Ammon's horn (tissue), 1 donor: ENCODE measurements at places on chromosomes 1 and 21.
A peak's percentile ranks its signal among the peaks of the same experiment; 100 is the strongest.

GRCh38 chr1:222127526-222128152 lies 385.8 kb upstream of the DUSP10 start:
- DNase-seq: no peak

- no peak for DNase-seq
Observed at GRCh38 chr1:168362991-168363390, 82.3 kb downstream of the TBX19 start.

DNA sequence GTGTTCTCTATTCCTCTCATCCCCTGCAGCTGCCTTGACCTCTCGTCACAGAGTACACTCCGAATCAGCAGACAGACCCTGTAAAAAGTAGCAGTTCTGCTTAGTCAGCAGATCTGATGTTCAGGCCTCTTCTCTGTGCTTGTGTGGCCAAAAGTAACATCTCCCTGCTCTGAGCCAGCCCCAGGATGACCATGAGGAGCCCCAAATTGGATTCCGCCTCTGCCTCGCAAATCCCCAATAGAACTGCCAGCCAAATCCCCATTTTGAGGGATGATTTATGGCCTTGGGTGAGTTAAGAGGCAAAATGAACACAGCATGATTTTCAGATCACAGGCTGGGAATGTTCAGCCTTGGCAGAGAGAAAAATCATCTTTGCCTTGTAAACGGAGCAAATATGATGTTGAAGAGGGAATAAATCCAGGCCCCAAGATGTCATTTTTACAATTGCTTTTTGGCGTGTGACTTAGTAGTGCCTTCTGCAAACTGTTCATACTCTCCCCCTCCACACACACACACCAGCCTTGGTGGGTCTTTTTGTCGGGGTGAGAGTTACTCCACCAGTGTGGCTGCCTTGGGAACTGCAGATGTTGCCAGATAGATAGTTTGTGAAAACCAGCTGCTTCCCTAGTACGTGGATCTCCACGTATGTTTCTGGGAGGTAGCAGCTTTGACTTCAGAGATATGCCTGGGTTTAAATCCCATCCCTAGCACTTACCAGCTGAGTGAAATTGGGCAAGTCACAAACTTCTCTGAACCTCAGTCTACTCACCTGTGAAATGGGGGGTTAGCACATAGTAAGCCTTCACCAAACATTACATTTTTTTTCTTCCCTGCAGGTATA lies 77.8 kb downstream of the MAN1C1 start:
- no peak for DNase-seq

GRCh38 chr1:81823082-81823481 lies 22.3 kb downstream of the ADGRL2 start:
- no peak for DNase-seq

DNA sequence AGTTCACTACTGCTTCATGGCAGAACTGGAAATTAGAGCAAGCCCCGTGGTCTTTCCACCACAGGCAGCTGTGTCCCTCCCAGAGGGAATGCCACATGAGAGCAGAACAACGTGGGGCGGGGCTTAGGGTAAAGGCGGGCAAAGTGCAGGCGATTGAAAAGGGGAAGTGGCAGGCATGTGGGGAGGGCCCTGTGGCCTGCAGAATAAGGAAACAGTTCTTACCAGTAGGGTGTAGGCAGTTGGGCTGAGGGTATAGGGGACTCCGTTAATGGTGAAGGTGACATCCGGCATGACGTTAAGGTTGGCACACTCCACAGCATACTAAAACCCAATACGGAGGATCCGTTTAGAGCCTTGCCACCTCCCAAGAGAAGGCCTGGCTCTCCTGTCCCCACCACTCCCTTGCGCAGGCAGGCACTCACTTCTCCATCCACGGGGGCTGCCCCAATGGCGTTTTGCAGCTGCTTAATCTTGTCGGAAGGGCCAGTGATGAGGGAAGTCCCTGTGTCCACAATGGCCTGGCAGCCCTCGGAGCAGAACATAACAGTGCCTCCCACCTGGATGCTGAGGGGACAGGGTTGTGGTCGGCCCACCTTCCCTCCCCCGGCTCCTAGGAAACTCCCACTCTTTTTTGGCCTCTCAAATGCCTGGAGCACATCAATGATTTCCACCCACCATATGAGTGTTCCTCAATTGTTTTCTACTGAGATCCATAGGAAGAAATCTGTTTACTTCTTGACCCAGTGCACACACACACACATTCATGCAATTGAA lies 9.1 kb upstream of the RAB7B start:
- peak; percentile 83 for DNase-seq

GRCh38 chr1:198174297-198174696 lies 17.5 kb downstream of the NEK7 start:
- no peak for DNase-seq

DNA sequence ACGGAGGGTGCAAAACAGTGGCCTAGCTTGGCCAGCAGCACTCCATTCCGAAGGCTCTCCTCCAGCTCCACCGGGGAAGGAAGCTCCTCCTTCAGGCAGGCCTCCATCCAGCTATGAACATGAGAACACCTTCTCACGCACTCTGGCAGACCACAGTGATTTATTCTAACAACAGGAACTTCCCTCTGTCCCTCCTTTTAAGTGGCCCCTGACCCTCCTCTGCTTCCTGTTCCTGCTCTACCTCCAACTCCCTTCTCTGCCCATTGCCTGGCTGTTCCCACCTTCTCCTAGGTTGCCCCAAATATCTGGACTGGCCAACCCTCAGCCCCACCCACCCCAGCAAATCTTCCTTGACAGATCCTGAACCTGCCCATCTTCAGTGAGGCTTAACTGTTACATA lies 5.9 kb downstream of the IQGAP3 start:
- DNase-seq: no peak

GRCh38 chr1:207328908-207329440 lies 7.5 kb downstream of the CD55 start:
- no peak for DNase-seq

DNA sequence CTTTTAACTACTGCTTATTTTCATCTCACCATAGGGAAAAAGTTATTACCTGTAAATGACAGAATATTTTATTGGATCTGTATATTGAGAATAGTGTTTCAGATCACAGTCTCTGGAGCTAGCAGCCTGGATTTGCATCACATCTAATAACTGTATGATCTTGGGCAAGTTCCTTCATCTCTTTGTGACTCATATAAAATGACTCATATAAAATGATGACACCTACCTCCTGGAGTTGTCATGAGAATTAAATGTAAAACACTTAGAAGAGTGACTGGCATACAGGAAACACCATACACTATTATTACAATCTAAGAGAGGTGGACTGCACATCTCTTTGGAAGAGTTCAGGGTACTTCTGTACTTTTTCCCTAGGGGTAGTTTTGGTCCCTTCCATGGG lies 421.3 kb downstream of the NEGR1 start:
- no peak for DNase-seq

GRCh38 chr1:38680801-38681510 lies 178.6 kb downstream of the RRAGC start:
- no peak for DNase-seq

GRCh38 chr1:220296981-220297380 lies 24.7 kb upstream of the RAB3GAP2 start:
- no peak for DNase-seq

DNA sequence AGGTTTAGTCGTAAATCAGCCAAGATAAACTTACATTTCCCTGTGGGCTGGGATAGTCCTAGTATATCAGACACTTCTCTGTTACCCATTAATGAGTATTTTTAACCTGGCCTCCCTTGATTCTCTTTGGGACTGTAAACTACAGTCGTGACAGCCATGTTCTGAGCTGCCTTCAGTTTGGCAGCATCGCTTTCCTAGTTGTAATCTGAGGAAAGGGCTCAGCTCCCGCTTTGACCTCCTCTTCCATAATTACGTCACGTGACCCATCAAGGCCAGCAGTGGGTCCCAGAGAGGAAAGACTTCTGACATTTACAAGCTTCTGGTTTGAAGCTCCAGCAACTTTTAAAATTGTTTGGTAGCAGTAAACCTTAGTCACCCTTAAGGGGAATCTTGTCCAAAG lies 34.6 kb upstream of the MTR start:
- DNase-seq: no peak

GRCh38 chr1:183810756-183811544 lies 6.0 kb downstream of the RGL1 start:
- DNase-seq: no peak

- DNase-seq: no peak
Observed at GRCh38 chr1:54377040-54377691, 29.0 kb downstream of the SSBP3 start.

GRCh38 chr1:234618737-234619049 lies 8.7 kb upstream of the IRF2BP2 start:
- no peak for DNase-seq

DNA sequence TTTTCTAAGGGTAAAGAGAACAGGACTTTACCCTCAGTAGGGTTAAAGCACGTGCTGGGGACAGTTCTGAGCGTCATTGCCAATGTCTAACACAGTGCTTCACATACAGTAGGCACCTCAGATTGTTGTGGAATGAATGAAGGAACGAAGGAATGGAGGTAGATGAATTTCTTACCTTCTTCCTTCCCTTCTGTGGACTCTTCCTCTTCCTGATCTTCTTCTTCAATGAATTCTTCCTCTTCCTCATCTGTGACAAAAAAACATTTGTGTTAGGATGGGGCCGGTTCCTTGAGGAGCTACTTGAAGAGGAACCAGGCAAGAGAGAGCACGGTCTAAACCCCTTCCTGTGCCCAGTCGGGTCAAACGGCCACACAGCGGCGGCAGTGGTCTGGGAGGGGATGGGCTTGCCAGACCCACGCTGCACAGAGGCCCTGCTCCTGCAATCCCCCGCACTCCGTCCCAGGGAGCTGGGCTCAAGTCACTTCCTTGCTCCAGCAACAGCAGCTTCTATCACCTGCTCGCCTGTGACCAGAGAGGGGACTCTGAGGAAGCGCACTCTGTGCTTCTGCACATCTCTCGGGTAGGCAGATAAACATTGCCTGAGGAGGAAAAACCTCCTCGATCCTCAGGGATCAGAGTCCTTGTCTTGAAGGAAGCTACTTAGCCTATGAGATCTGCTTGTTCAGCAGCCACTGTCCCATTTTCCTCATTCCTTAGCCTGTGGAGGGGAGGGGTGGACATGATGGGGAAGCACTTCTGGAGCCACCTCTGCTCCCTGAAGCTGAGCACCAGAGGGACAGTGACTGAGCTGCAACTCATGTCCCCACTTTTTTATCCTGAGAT lies 8.0 kb upstream of the SLC30A2 start:
- no peak for DNase-seq

- DNase-seq: no peak
Observed at GRCh38 chr1:231357187-231357772, 19.2 kb downstream of the SPRTN start.

DNA sequence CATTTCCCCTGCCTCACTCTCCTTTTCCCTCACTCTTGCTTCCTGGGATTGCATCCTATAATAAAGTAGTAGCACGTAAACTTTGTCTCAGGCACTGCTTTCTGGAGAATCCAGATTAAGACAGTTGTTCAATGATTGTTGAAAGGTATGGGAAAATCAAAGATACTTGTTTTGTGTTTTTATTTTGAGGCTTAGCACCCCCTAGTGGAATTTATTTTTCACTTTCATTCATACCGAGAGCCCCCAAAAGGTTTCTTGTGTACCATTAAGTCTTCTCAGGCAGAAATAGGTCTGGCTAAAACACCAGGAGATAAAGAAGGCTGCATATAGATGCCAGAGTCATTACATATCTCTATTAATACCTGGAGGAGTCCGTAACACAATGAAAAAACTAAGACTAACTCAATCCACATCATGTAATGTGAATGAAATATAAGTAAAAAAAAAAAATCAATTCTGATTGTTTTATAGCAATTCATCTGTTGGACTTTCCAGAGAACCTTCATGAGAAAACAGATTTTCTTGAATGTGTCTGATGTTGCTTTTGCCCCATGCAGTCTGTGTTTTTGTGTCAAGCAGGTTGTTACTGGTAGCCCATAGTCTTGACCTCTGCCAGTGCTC lies 103.5 kb downstream of the RPE65 start:
- no peak for DNase-seq

DNA sequence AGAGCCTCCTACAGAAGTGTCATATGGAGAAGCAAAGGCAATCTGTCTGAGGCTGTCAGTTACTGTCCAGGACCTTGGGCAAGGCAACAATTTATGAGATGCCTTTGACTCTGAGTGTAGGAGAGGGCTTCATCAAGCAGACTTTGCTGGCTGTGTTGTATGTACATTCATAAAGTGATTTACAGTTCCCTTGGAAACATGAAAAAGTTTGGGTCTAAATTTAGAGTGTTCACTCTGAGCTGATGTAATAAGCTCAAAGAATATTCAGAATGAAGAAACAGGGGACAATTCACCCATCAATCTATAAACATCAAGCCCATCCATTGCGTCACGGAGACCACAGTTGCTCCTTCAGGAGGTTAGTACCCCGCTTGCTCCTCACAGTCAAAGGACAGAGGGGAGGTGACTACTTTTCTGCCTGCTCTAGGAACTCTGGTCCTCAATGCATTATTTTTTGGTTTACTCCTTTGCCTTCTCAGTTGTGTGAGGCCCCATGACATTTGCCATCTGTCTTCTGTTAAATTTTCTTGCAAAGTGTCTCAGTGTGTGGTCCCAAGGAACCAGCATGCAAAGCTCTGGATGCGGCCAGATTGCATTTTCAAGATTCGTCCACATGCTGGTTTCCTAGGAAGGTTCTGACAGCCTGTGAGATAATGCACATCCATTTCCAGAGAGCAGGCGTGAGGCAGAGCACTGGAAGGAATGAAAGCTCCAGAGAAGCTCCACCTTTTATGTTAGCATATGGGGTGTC lies 241.1 kb upstream of the KIAA0040 start:
- no peak for DNase-seq

DNA sequence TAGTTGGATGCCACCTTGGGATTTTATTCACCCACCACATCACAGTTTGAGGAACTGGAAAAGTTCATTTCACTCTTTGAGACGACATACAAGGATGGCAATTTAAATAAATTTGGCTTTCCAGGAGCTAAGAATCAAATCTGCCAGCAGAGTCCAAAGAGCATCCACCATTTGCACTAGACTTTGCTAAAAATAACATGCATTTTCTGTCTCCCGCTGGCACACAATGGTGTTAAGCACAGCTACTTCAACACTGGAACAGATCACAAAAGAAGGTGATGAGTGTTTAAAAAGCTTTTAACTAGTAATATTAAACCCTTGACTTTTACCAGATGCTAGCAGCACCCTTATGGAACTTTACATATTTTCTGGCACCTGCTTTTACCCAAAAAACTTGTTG lies 44.6 kb downstream of the MAEL start:
- no peak for DNase-seq

- DNase-seq: no peak
Observed at GRCh38 chr1:225631021-225631663, 21.8 kb downstream of the ENAH start.

GRCh38 chr1:67261680-67262079 lies 46.0 kb upstream of the IL12RB2 start:
- no peak for DNase-seq
